NCI-H187 treated with DMSO at 0.1 percent for 48 hours (cell line): ENCODE measurements at places on chromosomes 13 and 19.
A peak's percentile ranks its signal among the peaks of the same experiment; 100 is the strongest.

DNA sequence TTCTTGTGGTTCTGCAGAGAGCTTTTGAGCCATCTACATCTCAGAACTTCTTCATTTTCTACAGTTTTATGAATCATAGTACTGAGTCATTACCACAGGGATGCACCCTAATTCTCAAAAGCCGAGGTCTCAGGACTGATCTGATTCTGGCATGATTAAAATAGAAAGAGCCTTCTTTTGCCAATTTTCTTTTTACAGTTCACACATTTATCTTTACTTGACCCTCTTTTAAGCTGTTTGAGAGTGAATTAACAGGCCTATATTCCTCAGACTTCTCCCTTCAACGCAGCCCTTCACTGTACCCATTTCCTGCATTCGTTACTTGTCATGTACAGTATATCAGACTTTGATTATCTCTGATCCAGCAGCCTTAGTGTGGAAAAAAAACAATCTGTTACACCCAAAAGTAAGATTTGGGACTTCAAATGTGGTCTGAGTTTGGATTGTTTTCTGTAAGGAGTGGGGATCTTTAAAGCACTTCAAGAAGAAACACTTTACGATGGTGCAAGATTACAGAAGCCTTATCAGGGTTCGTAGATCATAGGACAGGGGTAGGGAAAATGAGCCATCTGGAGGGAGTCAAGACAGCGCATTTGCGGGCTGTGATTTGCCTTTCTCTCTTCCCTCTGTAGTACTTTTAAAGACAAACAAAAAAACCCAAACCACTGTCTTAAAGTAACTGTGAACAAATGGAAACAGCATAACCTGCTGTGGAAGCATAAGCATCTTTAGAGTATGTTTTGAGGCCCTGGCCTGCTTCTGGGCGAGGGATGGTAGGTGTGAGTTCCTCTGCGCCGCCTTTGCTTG lies 15.3 kb upstream of the GPR183 start:
- no peak for DNase-seq

DNA sequence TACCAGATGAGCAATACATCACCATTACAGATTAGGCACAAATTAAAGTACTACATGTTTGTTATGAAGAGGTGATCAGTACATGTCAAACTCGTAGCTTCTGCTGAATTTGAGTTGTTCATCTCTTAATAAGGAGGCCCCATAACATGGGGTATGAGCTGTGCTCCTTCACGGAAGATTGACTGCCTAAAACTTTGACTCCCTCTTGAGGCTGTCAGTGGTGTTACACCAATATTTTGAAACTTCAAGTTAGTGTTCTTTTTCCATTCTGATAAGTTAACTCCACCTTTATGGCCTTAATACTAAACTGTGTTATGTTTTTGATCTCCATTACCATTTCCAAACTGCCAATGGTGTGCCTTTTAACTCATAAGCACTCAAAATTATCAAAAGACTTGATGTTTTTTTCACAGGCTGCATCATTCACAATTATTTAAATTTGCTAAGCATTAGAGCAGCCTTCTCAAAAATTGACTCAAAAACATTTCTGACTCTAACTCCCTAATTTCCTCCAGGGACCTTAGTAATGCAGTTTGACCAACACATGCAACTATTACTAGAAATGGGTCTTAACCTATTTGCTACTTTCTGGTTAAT lies 1591.5 kb downstream of the PCDH9 start:
- no peak for DNase-seq

- no peak for DNase-seq
Measured at GRCh38 chr19:34838753-34839431, 65.9 kb upstream of the ZNF599 start.

DNA sequence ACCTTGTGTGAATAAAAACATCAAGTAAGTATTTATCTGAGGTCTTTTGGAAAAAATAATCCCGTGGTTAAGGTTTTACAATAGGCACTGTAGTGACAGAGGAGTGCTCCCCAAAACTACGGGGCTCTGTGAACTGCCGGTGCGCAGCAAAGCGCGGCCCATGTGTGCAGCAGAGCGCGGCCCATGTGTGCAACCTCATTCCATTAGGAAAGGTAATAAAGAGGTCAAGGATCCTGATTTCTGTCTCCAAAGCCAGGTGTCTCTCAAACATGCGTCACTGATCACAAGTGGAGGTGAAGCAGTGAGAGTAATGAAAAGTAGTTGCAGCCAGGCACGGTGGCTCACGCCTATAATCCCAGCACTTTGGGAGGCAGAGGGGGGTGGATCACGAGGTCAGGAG lies 58.7 kb downstream of the MRPL57 start:
- DNase-seq = no peak

DNA sequence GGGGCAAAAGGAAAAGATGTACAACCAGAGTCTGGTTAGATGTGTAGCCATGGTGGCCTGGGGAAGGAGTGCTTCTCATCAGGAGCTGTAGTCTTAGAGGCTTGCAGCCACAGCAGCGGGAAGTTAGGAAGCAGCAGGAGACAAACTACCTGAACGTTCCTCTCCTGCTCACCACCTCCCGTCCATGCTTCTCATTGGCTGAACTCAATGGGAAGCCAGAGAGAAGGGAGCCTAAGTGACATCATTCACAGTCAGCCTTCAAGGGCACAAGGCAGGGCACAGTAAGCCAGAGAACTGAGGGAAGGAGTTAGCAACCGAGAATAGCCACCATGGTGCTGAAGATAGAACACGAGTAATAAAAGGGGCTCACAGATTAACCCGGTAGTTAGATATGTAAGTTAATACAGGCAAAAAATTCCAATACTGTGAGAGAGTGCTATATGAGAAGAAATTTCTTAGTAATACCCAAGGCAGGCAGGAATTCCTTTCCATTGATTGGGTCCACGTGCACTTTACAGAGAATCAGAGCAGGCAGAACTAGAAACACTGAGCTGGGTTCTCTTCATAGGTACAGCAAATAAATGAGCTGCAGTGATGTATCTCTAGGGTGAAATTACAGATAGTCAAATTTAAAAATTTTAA lies 391.5 kb upstream of the DACH1 start:
- DNase-seq = no peak

- DNase-seq = no peak
Measured at GRCh38 chr19:53634768-53635167, 3.0 kb downstream of the DPRX start.

- no peak for DNase-seq
Measured at GRCh38 chr19:33248553-33248953, 22.9 kb upstream of the SLC7A10 start.

- no peak for DNase-seq
Measured at GRCh38 chr13:84433024-84433423, 550.8 kb upstream of the SLITRK1 start.

- DNase-seq = no peak
Measured at GRCh38 chr13:102697929-102698648, 3.2 kb upstream of the METTL21C start.

DNA sequence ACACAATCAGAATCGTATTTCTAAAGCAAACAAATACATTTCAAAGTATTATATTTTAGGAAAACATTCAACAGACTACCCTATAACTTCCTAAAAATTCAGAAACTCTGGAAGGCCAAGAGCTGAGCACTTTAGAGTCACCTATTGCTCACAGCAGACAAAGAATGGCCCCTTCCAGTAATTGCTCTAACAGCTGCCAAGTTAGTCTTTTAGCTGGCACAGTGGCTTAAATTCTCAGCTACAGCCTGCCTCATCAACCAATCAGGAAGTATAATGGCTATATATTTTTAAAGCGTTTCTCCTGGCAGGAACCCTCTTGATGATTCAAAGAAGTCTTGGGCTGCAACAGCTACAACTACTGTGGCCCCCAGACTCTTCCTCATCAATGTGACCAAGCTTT lies 14.9 kb upstream of the SLITRK5 start:
- DNase-seq = no peak

DNA sequence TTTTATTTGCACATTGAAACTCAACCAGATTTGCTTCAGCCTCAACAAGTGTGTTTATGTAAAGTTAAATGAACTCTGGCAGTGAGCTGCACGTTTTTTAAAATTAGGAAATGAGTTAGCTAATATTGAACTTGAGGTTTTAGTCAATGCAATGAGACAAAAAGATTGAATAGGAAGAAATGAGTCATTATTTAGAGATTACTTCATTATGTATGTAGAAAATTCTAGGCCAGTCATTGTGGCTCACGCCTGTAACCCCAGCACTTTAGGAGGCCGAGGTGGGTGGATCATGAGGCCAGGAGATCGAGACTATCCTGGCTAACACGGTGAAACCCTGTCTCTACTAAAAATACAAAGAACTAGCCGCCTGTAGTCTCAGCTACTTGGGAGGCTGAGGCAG lies 22.8 kb upstream of the CD70 start:
- no peak for DNase-seq

GRCh38 chr13:95267662-95268342 lies 33.4 kb downstream of the ABCC4 start:
- no peak for DNase-seq

DNA sequence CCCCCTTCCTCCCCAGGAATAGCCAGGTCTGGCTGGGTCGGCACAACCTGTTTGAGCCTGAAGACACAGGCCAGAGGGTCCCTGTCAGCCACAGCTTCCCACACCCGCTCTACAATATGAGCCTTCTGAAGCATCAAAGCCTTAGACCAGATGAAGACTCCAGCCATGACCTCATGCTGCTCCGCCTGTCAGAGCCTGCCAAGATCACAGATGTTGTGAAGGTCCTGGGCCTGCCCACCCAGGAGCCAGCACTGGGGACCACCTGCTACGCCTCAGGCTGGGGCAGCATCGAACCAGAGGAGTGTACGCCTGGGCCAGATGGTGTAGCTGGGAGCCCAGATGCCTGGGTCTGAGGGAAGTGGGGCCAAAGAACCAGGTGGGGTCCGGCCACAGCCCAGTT lies 3.2 kb downstream of the KLK2 start:
- DNase-seq = no peak

DNA sequence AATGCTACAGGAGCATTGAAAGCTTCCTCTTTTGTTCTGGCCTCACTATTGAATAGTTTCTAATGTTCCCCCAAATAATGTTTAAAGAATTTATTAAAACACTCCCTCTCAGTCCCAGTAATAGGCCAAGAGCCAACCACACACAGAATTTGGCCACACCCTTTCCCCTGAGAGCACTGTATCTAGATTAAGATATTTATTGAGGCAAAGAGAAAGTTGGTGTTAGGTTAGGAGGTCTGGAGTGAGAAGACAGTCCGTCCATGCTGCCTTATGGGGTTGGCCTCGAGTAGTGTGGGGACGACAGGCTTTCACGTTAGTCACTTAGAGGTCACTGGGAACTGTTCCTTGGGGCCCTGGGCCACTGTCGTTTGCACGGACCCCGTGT lies 122.9 kb upstream of the RNF113B start:
- DNase-seq = no peak

- DNase-seq = no peak
Measured at GRCh38 chr19:11377237-11377636, 2.8 kb downstream of the SWSAP1 start.

DNA sequence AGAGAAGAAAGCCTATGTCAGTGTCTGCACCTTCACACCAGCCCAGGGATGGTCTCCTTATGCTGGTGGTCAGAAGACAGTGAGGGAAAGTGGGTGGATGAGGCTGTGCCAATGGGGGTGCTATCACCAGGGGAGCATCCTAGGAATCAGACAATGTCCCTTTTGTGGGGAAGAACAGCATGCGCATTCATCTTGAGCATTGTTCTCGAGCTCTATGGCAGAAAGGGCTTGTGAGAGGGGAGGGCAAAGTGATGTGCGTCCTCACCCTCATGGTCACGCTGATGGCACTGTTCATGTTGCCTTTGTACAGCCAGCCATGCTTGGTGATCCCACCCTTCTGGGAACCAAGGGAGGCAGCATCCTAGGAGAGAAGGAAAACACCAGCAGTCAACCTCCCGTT lies 56.1 kb downstream of the DOCK9 start:
- DNase-seq = no peak

DNA sequence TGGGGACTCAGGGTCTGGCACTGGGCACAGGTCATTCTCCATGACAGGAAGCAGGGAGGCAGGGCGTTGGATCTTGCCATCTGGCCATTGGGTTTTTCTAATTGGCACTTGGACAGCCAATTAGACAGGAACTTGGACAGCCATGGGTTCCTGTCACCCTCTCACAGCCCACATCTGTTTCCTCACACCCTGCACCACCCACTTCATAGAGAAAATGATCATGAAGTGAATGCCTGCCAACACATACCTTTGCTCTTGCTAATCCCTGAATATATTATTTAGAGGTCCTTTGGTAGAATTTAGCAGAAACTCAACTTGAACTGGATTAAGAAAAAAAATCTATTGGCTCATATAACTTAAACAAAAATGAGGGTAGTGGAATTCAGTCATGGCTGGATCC lies 4.9 kb upstream of the OLFM2 start:
- DNase-seq = no peak

DNA sequence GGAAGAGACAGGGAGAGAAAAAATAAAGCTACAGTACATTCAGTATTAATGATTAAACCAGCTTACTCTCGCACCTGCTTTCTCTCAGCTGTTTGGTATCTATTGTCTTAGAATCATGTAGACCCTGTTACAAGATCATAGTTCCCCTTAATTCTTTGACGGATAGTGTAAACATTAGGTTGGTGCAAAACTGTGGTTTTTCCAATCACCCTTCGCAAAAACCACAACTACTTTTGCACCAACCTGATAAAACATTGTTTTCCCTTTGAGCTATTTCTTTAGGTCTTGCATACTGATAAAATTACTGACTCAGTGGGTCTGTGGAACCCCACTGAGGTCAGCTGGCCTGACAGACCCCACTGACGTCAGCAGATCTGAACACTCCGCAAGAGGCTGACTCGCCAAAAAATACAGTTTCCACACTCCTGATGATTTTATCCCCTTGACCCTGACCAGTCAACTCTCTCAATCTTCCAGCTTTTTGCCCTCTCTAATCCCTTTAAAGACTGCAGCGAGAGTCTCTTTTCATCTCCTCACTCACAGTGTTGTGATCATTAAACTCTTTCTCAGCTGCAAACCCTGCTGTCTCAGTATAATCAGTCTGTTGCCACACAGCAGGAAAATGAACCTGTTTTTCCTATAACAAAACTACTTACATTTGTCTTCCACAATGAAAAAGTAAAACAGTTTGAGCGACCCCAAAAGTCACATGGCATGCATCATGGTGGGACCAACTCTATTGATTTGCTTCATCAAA lies 123.9 kb downstream of the SLITRK6 start:
- DNase-seq = no peak

DNA sequence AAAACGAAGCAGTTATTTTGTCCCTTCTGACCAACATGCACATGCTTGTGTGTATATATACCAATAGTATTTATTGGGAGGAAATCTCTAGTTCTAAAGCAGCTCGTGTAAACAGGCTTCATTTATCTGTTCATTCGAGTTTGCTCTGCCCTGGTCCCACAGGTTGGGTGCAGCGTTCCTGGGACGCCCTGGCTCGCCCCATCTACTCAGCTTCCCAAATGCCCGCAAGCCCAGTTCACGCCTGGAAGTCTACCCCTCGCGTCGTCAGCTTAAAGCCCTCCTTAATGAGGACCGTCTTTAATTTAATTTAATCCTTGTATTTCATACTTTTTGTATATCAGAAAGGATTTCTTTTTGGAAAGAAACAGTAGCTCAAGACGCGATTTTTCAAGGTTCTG lies 604 bp downstream of the THSD1 start:
- no peak for DNase-seq

DNA sequence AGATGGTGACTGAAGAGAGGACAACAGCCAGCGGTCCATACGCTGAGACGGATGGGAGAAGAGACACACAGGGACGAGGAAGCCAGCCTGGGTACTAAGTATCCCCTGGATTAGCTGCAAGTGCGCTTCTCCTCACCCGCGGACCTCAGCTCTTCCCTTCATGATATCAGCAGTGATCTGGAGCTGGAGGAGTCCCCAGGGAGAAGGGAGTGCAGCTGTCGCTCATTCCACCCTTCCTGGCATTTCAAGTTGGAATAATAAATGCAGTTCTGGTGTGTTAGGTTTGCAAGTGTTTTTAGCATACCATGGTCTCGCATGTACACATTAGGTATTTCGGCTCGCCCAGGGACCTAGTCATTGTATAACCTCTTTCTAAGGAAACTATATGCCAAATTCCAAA lies 88.5 kb upstream of the C1QTNF9B start:
- DNase-seq = peak; percentile 63
